ENCODE measurements at places on chromosomes 3 and 15.

GRCh38 chr15:90104551-90104950, 2.3 kb upstream of the IDH2 start:
- no peak for DNase-seq

- DNase-seq: no peak
Observed at GRCh38 chr15:40283615-40284300, 894 bp upstream of the ANKRD63 start.

DNA sequence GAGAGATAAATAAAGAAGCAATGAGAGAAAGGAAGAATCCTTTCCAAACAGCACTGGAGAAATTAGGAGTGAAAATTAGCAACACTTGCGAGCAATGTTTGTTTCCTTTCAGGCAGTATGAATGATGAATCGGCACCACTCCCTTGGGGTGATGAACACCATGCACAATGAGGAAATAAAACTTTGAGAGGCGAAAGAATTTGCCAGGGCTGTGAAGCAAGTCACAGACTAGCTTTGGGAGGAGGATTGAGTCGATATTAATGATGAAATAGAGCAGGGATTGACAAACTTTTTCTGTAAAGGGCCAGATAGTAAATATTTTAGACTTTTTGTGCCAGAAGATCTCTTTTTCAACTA, 237.7 kb downstream of the AGBL1 start:
- DNase-seq: no peak

DNA sequence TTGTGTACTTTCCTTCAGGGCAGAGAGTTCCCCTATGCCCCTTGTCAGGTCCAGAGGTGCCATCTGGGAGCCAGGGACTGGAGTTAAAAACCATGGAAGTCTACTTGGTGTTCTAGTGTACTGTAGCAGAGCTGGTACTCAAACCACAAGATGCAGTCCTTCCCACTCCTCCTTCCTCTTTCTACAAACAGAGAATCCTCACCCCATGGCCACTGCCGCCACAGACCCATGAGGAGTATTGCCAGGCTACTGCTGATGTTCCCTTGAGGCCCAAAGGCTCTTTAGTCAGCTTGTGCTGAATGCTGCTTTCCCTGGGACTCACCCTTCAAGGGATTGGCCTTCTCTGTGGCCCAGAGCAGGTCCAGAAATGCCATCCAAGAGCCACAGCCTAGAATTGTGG, 229.2 kb upstream of the ZPLD1 start:
- no peak for DNase-seq

GRCh38 chr15:100096700-100097099, 245.1 kb downstream of the ADAMTS17 start:
- no peak for DNase-seq

GRCh38 chr3:185342459-185343174, 20.3 kb upstream of the MAP3K13 start:
- DNase-seq: no peak

GRCh38 chr3:72485641-72486040, 362.6 kb downstream of the SHQ1 start:
- DNase-seq: no peak

GRCh38 chr3:148389916-148390315, 307.8 kb upstream of the AGTR1 start:
- no peak for DNase-seq

GRCh38 chr3:57557085-57557537, 1.0 kb downstream of the PDE12 start:
- no peak for DNase-seq

DNA sequence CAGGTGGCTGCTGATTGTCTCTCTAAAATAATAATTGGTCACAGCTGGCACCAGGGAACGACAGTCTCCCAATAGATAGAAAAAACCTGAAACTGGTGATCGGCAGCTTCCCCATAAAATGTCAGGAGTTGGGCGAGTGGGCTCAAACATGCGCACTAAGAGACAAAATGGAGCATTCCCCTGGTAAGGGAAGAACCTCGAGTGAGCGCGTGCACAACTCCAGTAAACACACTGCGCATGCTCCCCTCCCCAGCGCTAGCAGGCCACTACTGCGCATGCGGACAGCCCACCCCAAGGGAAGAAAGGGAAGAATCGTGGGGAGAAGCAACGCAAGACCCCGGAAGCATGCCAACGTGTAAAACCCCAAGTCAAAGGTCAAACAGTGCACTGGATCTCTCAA, 7.7 kb upstream of the STARD5 start:
- no peak for DNase-seq
